ENCODE measurements at places on chromosomes 2 and 18.

GRCh38 chr18:77457681-77458080, 208.0 kb downstream of the GALR1 start:
- DNase-seq = no peak

DNA sequence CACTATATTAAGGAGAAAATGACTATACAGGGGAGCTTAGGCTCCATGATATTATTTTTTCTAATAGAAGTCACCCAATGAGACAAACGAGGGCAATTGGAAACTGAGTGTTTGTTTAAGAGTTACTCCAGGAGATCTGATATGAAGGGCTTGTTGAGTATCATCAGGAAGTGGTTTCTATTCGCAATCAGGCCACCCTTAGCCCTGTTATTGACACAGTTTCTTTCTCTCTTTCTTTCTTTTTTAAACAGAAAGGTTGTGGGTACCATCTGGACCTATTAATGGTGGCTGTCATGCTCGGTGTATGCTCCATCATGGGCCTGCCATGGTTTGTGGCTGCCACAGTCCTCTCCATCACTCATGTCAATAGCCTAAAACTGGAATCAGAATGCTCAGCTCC, 117.3 kb downstream of the DPP4 start:
- no peak for DNase-seq

DNA sequence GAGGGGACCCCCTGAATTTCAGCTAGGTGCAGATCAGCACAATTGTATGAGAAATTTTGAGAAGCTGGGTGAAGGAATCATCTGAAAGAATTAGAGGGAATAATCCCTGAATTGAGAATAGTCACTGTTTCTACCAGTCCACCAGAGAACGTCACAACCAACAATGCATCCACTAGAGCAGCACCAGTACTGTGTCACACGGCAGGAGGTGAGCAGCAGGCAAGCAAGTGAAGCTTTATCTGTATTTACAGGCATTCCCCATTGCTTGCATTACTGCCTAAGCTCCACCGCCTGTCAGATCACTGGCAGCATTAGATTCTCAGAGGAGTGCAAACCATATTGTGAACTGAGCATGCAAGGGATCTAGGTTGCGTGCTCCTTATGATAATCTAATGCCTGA, 40.7 kb downstream of the GDF7 start:
- no peak for DNase-seq

DNA sequence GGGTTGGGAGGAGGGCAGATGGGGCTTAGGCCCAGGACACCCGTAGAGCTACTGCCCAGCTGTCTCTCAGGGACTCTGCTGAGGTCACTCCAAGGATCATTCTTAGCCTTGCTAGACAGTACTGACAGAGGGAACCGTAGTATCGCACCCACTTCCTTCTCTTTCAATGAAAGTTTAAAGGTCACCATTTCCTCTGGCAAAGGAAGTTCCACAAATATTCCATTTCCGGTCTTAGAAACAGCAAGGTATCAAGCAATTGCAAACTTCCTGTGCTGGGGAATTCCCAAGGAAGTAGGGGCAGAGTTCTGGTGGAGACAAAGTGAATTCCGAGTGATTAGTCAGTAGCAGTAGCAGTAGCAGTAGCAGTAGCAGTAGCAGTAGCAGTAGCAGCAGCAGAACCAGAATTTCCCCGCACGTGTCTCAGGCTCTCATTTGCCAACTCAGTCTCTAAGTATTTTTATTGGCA, 24.7 kb downstream of the IL1B start:
- no peak for DNase-seq

- no peak for DNase-seq
Measured at GRCh38 chr2:19488009-19488691, 129.7 kb upstream of the OSR1 start.

DNA sequence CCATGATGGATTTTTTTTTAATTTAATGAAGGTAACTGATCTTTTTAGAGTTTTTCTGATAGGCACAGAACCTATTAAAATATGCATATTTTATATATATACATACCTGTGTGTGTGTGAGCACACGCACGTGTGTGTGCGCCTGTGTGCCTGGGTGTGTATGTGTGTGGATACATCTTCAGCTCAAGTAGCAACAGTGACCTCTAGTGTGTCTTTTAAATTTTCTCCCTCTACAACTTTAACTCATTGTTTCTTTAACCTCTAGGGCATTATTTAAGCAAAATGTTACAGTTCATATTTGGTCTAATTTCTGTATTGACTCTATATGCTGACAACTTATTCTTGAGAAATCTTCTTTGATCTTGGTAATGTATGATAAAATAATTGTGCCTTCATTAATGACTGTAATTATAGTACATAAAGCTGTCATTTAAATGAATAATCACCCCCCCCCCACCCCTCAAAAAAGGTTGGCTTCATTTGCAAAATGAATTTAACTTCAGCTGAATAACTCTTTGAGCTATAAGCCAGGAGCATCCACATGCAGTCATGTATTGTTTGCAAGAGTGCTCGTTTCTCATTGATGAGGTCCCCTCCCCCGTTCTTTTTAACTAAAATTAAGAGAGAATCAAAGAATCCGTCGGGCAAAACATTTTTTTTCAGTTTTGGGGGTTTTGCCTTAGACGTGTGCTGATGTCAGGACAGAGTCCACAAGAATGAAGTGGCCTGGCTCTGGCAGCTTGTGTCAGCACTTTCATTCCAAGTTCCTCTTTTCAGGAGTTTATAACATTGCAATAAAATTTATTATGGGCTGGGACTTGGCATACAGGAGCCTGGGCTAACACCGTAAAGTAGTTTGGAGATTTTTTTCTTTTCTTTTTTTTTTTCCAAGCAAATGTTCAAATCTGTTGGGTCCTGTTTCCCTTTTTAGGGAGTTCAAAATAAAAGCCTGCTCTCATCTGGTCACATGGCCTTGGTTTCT, 80.0 kb downstream of the ETAA1 start:
- DNase-seq = no peak

DNA sequence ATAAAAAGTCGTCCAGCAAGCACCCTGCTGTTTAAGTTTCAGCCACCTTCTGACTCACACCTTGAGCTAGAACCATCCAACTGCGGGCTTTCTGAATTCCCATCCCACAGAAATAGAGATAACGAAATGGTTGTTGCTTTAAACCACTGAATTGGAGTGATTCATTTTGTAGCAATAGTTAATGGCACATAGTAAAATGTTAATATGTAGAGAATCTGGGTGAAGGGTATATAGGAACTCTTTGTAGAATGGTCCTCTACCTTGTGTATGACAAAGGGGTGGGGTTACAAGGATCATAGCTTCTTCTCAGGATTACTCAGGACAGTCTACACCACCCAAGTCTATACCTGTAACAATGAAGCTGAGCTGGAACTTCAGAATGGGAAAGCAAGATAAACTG, 2.4 kb upstream of the MAPRE3 start:
- no peak for DNase-seq

- no peak for DNase-seq
Measured at GRCh38 chr2:37912056-37912455, 13.0 kb upstream of the RMDN2 start.

- DNase-seq = no peak
Measured at GRCh38 chr18:22663378-22663777, 245.7 kb upstream of the CTAGE1 start.

DNA sequence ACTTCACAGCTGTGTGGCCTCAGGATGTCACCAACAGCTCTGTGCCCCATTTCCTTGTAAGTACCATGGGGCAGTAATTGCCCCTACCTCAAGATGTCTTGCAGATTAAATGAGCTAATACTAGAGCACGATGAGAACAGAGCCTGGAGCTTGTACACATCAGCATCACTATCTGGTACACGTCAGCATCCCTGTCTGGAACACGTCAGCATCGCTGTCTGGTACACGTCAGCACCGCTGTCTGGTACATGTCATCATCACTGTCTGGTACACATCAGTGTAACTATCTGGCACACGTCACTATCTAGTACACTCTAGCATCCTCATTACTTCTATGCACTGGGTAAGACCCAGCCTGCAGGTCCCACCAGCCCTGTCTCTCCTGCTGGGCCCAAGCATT, 37.2 kb downstream of the AQP12A start:
- no peak for DNase-seq

GRCh38 chr2:76391678-76392077, 681.0 kb upstream of the GCFC2 start:
- no peak for DNase-seq

DNA sequence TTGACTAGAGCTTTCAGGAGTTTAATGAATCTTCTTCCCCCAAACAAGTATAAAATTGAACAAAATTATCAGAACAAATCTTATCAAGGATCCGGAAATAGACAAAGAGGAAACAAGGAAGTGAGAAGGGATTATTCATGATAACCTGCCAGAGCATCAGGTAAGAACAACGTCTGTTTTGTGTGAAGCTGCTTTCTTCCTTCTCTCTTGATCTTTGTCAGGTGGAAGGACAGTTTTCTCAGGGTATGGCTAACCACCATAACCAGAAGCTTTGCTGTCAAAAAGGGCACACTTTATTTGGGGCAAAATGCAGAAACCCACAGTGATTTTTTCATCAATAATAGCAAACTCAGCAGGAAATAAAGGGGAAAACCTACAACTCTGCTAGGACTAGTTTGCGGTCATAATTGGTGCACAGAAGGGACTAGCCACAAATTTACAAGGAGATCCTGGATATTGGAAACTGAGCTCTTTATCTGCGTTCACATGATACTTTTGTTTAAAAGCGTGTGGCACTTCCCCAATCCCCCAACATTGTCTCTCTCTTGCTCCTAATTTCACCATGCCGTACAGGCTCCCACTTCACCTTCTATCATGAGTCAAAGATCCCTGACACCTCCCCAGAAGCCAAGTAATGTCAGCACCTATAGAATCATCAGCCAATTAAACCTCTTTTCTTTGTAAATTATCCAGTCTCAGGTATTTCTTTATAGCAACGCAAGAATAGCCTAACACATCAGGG, 124.2 kb downstream of the FSIP2 start:
- DNase-seq = no peak

DNA sequence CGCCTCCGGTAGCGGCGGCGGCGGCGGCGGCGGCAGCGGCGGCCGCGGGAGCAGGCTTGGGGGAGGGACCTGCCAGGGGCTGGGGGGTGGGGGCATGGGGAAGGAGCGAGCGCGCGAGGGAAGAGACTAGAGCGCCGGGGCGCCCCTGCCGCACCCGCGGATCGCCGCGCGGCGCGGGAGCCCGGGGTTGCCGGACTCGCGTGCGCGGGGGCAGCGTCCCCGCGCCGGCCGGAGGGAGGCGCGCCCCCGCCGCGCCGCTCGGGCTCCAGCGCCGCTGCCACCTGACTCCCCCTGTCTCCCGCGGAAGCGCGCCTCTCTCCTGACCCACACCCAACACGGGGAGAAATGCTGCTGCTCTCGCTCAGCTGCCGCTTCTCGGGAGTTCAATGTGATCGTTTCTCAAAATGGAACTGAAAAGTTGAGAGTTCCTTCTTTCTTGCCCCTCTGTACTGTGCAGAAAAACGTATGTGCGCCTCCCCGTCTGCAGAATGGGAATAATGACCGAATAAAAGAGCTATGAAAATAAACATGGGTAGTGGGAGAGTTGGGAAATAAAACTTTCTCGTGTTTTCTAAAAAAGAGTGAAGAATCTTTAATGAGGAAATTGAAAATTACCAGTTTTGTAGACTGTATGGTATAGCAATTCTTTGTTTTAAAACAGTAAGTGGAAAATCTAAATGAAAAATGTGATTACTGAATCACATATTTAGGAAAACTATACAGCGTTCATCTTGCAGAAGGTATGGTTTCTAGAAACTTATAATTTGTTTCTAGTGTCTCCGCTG, 455 bp upstream of the TLK1 start:
- DNase-seq = peak; percentile 81

- DNase-seq = no peak
Measured at GRCh38 chr2:102040229-102040628, 48.5 kb downstream of the IL1R2 start.

- no peak for DNase-seq
Measured at GRCh38 chr2:187055463-187055862, 206.5 kb upstream of the ZSWIM2 start.

DNA sequence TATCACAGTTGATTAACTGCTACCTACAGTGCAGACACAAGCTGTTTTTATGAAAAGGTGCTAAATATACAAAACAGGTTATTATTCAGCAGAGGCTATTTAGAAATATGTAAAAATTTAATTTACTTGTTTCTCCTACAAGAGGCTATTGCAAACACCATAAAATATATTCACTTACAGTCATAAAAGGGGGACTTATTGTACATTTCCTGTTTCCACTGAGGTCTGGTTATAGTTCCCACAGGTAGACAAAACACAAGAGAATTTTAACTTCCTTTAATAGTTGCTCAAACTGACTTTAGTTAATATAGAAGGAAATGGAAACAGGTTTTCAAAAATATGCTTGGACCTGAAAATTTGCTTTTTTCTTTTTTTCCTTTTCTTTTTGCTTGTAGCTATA, 40.0 kb upstream of the FRZB start:
- DNase-seq = no peak

DNA sequence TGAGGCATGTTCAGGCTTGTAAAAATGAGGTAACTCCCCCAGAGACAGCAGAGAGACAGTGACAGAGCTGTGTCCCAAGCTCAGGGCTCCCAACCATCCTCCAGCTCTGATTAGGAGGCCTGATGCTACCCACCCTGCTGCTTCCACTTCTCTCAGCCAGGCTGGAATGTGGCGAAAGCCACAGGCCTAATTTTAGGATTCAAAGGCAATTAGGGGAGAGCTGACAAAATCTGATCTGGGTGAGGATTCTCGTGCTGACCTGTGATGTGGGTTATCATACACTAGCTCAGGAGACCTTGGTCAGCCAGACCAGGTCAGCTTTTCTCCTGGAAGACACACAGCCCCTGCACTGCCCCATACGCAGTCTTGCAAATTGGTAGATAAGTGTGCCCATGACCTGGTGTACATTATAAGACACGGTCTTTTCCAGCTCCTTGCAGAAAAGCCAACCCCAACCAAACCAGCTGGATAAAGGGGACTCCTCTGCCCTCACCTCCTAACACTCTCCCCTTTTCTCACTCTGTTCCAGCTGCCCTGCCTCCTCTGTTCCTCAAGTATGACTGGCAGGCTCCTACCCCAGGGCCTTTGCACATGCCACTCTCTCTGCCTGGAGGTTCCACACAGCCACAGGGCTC, 225.9 kb downstream of the MGAT5 start:
- no peak for DNase-seq

DNA sequence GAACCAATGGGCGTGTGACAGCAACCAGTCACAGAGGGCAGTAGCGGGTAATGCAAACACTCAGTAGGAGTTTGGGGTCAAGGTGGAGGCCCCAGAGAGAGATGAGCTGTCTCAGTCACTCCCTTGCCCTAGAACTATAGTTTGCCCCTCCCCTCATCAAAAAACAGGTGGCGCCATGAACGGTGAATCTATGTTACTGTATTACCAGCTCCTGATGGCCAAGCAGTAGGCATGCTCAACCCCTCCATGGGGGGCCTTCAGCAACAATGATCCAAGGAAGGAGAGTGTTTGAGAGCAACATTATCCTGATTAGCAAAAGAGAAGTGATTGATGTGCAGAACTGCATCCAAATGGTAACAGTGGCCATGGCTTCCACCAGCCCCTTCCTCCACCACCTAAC, 30.4 kb downstream of the TRABD2A start:
- no peak for DNase-seq

DNA sequence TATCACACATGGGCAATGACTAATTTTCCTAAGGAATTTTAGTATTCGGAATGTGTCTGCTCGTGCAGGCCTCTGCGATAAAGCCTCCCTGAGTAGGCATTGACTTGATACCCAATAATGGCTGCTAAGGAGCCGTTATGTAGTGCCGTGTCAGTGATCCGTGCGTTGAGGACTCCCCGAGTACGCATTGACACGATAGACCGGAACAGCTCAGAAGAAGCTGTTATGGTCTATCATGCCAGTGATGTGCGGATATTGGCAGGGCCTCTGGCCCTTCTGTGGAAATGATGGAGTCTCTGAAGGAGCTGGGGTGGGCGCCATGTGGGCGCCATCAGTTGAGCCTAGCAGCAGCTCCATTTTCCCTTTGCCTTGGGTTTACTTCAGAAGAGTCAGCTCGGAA, 29.1 kb downstream of the ZEB2 start:
- DNase-seq = no peak

Data from lower lobe of right lung (tissue), 2 donors.